Activated naive CD8-positive, alpha-beta T cell treated with anti-CD3 and anti-CD28 coated beads, Interleukin-2, amount 50 U/mL, for 24 hours (primary cell): ENCODE measurements at places on chromosomes 4 and X.

DNA sequence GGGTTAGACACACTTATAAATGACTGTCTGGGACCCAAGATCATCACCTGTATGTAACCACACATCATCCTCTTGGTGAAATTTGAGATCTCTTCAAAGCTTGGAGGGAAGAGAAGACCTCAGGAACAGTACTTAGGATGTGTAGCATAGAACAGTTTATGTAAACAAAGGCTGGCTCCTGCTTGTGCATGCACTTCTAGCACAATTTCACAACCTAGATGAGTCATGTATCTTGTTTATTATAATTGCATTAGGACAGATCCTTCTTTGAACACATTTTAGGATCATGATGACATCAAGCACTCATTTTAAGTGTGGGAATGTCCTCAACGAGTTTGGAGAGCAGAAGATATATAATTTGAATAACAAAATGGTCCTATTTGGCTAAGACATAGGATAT lies 26.3 kb upstream of the ZMAT1 start:
- DNase-seq, result no peak

- no peak for DNase-seq
Measured at GRCh38 chr4:8473198-8473919, 32.8 kb downstream of the TRMT44 start.

GRCh38 chr4:81030981-81031791 lies 678 bp downstream of the BMP3 start:
- DNase-seq, result peak; percentile 6

DNA sequence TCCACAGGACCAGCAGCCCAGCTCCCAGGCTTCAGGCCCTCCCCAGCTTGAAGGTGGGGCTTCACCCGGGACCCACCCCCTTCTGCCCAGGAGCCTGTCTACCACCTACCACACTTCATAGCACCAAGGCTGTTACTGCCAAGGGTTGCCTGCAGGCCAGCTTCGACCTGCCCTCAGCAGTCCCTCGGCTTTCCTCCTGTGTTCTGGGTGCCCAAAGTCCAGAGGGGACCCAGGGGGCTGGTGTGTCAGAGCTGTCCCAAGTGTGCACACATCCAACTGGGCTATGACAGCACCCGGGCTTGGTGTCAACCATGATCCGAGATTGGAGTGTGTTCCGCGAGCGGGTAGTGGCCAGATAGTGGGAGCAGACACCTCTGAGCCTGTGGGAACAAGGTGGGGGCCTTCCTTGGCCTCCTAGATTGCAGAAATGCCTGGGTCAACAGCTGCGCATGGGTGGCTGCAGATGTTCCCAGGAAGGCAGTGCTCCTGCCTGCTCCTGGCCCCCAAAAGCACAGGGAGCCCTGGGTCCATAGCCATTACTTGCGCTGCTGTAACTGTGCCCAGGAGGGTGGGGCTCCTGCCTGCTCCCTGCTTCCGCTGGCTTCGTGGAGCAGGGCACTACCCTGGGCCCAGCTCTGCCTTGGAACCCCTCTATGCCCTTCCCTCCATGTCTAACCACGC lies 16.8 kb downstream of the SULT1B1 start:
- no peak for DNase-seq

GRCh38 chr4:130486186-130486585 lies 1390.2 kb downstream of the C4orf33 start:
- no peak for DNase-seq

DNA sequence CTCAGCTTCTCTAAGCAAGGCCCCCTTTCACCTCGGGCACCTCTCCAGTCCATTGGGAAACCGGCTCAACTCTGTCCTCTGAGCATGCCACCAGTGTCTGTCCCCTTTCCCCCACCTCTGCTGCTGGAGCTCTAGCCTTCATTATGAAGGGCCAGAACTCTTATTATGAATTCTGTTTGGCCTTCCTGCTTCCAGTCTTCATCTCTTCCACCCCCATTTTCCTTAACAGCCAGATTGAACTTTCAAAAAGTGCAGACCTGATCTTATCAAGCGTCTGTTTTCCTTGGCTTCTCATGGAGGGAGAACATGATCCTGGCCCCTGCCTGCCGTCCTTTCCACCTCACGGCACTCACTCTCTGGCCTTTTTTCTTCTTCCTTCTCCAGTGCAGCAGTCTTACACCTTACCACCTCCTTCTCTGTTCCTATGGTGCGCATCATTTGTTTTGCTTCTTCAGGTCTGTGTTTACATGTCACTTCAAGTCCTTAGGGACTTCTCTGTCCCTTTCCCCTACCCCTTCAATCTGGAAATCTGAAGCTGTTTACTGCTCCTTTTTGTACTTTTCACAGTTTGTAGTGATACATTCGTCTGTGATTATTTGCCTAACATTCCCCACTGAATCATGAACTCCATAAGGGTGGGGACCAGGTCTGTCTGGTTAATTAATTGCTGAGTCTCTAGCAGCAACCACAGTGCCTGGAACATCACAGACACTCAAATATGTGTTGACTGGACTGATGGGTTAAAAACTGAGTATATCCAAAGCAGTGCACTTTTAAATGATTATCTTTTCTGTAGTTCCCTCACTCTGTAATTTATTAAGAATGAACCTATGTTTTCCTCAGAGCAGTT lies 55.8 kb downstream of the FNIP2 start:
- DNase-seq, result no peak

GRCh38 chr4:173360587-173361221 lies 10.1 kb upstream of the SAP30 start:
- no peak for DNase-seq

DNA sequence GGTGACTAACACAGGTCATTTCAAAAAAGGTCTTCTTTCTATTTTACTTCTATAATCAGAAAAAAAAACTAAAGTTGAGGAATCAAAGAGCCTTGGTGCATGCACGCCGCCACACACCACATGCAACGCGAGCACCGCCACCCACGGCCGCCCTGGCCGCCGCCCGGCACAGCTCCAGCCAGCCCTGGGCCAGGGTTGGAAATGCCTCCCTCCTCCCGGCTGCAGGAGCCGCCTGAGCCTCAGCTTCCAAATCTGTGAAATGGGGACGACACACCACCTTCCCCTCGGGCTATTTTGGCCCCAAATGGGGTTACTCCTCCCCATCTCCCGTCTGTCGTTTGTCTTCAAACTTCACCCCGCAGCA lies 39.7 kb upstream of the MAN2B2 start:
- no peak for DNase-seq

DNA sequence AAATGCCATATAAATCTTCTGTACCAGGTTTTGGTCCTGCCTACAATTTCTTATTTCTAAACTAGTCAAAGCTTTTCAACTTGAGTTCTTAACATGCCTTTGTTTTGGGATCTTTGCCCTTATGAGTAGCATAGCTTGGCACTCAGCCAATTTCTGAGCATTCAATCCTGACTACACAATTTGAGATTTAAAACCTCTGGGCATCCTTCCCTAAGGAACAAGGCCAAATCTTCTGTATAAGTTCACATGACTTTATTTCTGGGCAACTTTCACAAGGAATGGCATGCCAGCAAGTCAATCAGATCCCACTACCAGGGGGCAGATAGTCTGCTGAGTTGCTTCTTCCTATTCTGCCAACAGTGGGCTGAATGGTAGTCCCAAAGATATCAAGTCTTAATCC lies 254.2 kb downstream of the ADAMTS3 start:
- DNase-seq, result no peak

GRCh38 chr4:145623831-145624230 lies 4.6 kb downstream of the MMAA start:
- DNase-seq, result no peak

- DNase-seq, result no peak
Measured at GRCh38 chr4:102663073-102663472, 97.7 kb downstream of the MANBA start.

GRCh38 chr4:148430854-148431253 lies 11.4 kb downstream of the NR3C2 start:
- DNase-seq, result no peak

DNA sequence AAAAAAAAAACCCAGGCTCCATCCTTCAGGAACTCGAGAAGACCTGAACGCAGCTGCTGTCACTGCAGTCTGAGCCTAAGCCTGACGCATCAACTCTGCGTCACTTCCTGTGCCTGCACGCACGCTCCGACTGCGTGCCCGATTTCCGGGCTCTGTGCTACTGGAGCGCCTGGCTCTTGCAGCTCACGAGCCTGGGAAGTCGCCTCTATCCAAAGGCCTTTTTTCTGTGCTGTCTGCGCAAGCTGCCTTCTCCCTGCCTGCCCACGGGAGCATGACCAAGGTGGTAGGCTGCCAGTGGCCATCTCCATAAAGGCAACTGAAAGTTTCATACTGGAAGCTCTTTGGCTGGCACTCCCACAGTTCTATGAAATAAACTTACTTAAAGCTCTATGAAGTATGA lies 9.9 kb upstream of the GASK1B start:
- DNase-seq, result no peak
